ENCODE measurements at places on chromosomes 3 and 15.

- no peak for DNase-seq
Observed at GRCh38 chr15:22786868-22787698, 639 bp downstream of the NIPA1 start.

DNA sequence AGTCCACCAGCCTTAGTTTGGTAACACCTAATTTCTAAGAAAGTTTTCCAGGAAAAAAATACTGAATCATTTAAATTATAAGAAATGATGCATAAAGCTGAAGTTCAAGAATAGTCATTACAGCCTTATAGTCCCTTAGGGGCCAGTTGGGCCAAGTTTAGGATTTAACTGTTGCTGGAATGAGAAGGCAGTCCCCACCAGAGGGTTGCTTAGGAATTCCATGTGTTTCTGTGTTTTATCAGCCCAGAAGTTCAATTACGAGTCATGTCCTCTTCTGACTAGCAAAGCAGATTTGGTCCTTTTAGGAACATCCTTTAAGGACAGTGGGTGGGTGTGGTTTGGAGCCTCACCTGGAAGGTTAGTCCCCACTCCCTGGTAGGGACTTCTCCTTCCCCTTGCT is 57.0 kb upstream of the NR2E3 start:
- DNase-seq, result no peak

DNA sequence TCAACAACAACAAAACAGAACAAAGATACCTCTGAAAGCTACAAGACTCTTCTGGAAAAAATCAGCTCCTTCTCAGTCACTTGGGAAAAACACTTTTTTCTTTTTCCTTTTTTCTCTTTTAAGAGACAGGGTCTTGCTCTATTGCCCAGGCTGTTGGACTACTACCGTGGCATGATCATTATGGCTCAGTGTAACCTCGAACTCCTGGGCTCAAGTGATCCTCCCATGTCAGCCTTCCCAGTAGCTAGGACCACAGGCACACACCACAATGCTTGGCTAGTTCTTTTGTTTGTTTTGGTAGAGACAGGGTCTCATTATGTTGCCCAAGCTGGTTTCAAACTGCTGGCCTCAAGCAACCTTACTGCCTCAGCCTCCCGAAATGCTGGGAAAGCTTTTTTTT is 12.8 kb downstream of the MYO9A start:
- DNase-seq, result no peak

DNA sequence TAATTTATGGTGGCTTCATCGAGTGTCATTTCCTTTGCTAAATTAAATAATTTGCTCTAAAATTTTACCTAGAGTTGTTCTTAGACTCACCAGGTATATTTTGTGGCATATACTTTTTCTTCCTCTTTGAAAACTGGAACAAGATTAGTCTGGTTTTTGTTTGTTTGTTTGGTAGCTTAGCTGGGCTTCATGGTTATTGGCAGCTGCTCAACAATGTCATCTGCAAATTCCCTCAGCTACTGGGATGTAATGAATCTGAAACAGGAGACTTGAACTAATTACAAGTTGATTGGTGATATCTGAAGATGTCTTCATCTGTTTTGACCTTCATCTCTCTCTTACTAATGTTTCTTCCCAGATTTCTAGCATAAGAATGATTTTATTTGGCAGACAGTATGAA is 270.5 kb upstream of the P2RY1 start:
- DNase-seq, result no peak

GRCh38 chr15:96340598-96341512 is 10.4 kb downstream of the NR2F2 start:
- no peak for DNase-seq

GRCh38 chr3:165839296-165840076 is 2.3 kb upstream of the BCHE start:
- DNase-seq, result no peak

DNA sequence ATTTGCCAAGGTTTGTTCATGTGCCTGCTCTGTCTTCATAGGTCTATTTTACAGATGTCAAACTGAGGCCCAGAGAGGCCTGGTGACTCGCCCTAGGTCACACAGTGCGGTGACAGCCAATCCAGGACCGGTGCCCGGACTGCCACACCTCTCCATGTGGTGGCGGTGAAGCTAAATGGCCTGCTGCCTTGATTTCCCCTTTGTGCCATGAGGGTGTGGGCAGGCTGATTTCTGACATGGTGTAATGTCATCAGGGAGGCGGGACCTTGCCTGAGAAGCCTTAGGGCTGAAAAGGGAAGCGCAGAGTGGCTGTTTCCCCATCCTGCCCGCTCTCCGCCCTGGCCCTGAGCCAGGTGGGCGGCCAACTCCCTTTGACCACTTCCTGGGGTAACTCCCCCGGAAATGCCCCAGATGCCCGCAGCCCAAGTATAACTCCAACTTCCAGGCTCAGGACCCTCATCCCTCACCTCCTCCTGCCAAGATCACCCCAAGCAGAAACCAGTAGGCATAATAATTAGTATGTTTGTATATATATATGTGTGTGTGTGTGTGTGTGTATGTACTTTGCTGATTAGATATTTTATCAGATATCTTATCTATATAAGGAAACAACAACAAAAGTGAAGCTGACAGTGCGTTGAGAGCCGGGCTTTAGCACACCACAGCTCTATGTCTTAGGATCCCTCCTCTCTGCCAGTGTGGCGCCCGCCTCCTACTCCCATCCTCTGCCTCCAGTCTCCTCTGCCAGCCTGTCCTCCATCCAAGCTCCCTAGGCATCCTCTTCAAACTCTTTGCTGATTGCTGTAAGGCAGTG is 63.9 kb downstream of the IQSEC1 start:
- DNase-seq, result no peak

GRCh38 chr3:108008931-108009639 is 81.7 kb downstream of the CD47 start:
- DNase-seq, result no peak

DNA sequence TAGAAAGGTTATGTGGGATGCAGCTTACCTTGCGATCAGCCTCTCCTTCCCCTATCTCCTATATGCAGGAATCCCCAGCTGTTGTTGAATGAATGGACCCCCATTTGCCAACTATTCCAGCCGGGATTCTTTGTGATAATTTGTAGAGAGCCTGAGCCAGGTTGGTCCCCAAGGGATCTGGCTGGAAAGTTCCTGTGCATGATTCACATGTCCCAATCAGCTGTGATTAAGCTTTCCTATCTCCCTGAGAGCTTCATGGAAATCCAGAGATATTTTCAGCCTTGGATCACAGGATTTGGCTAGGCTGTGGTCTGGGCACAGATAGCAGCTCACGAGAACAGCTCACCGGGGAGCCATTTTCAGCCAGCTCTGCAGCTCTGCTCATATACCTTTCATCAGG is 76.7 kb downstream of the ARNT2 start:
- DNase-seq, result no peak

DNA sequence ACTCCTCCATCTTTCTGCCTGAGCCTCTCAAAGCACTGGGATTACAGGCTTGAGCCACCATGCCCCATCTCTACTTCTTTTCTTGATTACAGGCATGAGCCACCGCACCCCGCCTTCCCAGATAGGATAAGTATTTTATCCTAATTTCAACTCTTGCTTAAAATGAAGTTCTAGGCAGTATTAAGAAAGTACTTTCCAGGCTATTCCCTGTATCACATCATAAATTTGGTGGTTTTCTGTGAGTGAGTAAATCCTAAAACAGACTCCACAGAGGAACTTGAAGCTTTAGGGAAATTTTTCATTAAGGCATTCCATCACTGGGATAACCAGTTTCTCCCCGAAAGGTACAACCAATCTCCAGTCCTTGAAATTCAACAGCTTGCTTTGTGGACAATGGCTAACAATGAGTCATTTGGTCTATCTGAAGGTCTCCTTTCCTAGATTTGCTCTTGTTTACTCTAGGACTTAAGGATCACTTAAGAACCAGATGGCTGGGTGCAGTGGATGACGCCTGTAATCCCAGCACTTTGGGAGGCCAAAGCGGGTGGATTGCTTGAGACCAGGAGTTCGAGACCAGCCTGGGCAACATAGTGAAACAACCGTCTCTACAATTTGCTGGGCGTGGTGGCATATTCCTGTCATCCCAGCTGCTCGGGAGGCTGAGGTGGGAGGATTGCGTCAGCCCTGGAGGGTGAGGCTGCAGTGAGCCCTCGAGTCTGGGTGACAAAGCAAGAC is 49.7 kb upstream of the SKIL start:
- DNase-seq, result no peak

- DNase-seq, result no peak
Observed at GRCh38 chr3:152458376-152459117, 189.8 kb downstream of the MBNL1 start.

DNA sequence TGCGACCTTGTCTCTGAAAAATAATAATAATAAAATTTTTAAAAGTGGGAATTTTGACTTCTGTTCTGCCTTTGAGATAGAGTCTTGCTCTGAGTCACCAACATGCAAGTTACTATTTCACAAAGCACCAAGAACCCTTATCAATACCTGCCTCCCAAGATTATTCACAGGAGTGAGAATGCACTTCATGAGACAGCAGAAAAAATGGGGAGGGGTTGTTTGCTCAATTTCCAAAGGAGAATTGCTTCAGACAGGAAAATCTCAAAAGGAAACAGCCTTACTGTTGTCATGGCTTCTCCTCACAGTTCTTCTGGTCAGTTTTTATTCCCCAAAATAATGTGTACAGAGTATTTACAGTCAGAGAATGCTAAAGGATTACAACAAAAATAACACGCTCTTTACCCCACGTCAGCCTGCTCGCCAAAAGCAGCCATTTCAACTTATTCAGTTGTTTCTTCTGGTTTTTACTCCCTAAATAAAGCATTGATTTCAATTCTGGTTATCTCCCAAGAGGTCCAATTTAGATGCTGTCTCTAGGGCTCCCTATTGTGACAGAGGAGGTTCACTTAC is 89.0 kb downstream of the PPCDC start:
- DNase-seq, result no peak

DNA sequence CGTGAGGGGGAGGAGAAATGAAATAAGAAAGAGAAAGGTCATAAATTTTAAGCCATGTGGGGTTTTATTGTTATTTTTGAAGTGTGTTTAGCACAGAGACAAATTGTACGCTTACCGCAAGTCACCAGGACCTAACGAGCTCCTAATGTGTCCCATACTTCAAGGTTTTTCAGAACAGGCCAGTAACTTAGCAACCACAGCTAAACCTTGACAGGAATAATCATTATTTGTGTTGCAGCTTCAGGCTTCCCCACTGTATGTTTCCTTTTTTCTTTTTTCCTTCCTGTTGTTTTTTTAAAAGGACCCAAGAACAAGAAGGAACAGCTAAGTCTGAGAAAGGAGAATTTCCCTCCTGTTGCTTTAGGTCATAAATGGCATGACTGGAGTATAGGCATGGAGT is 160.8 kb downstream of the TUSC7 start:
- no peak for DNase-seq

DNA sequence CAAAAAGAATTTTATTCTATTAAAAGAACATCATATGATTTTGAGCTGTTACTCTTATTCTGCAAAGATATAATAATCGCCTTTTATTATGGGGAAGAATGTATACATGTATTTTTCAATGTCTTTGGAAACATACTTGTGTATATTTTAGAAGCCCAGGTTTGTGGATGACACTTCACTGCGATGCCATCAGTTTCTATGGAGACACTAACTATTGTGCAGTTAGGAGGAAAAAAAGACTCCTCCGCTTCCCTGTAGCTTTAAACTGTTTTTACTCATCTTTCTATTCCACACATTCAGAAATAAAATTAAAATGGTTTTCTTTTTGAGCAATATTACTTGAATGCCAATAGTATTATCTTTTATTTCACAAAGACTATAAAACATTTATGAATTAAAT is 305.0 kb downstream of the NLGN1 start:
- no peak for DNase-seq

DNA sequence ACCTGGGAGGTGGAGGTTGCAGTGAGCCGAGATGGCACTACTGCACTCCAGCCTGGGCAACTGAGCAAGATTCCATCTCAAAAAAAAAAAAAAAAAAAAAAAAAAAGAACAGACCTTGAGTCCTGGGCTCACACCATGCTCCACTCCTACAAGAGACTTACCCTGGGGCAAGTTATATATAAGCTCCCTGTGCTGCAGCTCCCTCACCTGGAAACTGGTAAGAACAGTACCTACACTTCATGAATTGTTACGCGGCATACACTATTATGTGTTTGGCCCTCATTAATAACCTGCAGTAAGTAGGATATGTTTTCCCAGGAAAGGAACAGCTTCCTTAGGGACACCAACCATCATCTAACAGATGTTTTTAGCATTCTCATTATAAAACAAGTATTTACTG is 119.6 kb downstream of the FMN1 start:
- DNase-seq, result no peak

- DNase-seq, result no peak
Observed at GRCh38 chr3:184836090-184836822, 24.3 kb downstream of the VPS8 start.

DNA sequence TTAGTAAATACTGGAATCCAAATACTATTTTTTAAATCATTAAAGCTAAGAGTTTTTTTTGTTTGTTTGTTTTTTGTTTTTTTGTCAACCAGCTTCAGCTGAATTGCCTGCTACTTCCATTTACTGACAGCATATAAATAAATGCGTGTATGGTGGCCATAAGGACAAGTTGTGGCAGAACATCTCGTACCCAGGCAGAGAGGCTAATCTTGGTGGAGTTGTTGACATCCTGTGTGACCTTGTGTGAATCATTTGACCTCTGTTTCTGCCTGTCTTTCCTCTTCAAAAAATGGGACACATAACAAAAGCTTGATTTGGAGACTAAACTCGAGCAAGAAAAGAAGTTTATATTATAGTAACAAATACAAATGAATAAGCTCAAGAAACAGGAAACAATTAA is 734.2 kb downstream of the MCTP2 start:
- DNase-seq, result no peak

DNA sequence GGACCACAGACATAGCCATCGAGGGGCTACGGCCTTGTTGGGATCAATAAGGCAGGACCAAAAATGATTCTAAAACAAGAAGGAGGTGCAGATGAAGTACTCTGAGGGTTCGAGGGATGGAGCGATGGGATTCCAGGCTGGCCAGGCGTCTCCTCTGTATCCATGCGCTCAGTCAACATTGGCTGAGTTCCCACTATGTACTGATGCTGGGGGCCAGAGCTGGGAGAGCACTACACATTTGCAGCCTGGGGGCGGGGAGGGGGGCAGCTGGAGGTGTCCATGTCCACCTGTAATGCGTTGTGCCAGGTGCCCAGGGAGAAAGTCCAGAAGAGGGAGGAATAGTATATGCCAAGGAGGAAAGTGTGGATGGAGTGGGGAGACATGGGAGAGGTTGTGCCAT is 81.5 kb downstream of the AAGAB start:
- DNase-seq, result no peak

GRCh38 chr3:60890226-60890625 is 361.0 kb downstream of the FHIT start:
- no peak for DNase-seq

- DNase-seq, result no peak
Observed at GRCh38 chr15:92840149-92840548, 60.0 kb upstream of the CHD2 start.

- DNase-seq, result no peak
Observed at GRCh38 chr15:38168467-38169070, 84.1 kb upstream of the SPRED1 start.

GRCh38 chr3:31106912-31107311 is 212.5 kb upstream of the GADL1 start:
- no peak for DNase-seq

Measured in cortex of kidney (tissue), 1 donor.